ENCODE measurements at places on chromosomes 3 and 15.

DNA sequence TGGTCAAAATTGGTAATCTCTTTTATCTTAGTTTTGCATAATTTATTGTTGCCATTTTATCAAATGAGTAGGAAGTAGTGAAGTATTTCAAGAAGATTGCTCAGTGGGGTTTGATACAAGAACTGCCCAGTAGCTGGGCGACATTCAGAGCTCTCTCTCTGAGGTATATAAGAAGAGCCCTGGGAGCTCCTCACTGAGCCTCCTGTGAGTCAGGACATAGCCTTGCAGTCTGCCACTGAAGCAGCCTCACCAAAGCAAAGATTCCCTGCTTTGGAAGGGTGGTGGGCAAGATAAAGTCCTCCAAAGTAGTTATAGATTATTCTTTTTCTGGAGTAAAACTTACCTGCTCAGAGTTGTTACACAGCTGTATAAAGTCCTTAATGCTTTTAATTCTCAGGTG lies 26.1 kb downstream of the SKIL start:
- no peak for DNase-seq

DNA sequence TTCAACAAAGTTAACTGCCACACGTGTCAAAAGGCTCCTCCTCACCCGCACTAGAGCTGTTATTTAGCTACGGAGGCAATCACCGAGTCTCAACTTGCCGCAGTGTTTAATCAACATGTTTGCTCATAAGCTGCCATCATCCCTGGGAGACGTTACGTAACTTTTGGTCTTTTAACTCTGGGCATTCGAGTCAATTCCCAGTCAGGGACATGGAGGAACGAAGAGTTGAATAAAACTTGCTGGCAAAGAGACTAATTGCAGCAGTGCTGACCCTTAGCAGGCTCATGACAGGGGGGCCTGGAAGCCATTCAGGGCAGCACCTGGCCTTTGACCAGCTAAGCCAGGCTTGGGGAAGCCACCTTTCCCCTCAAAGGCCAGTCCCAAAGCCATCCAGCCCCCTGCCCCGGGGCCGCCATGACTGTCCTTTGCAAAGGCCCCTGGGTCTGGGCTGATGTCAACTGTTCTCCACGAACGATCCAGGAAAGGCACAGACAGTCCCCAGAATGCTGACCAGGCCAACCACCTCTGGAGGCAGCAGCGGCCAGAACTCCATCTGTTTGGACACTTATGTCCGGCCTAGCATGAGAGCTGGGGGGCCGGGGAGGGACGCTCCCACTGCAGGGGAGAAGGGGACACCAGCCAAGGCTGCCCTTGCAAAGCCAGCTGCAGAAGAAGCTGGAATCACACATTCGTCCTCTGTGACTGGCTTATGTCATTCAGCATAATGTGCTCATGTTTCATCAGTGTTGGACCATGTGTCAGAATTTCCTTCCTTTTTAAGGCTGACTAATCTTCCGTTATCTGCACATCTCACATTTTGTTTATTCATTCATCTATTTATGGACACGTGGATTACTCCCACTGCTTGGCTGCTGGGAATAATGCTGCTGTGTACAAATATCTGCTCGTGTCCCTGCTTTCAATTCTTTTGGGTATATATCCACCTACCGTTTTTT lies 43.7 kb downstream of the PCSK6 start:
- peak; percentile 72 for DNase-seq

DNA sequence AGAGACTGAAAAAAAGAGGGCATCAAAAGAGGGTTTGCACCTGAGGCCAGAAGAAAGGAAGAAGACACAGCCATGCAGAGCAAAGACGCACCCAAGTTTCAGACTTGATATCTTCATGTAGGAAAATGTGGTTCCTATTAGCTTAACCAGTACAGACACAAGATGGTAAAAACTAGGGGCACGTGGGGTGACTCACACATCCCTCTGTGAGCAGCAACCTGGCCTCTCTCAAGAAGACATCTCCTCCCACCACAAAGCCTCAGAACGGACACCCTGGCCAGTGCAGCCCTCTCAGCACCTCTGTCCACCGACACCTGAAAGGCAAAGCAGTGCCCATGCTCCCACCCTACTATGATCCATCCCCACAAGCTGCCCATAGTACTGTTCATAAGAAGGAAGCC lies 33.3 kb downstream of the GLB1 start:
- DNase-seq, result no peak

- DNase-seq, result peak; percentile 72
Measured at GRCh38 chr3:71875461-71875947, 90.6 kb upstream of the PROK2 start.

- no peak for DNase-seq
Measured at GRCh38 chr15:100295939-100296565, 45.7 kb downstream of the ADAMTS17 start.

DNA sequence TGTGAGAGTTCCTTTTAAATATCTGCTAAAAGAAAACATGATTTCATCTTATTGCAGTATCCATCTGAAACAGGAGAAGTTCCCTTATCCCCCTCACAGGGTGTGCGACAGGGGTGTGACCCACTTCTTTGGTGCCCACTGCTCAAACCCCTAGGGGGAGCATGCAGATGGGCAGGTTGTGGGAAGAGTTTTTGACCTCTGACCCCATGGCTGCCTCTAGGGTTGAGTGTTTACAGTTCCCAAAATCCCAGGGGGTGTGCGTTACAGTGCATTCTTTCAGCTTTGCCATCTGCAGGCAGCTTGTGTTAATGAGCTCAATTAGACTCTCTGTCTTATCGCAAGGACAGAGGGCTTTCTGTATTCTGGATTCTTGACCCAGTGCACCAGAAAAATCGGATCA lies 443.2 kb upstream of the FRG2C start:
- no peak for DNase-seq

DNA sequence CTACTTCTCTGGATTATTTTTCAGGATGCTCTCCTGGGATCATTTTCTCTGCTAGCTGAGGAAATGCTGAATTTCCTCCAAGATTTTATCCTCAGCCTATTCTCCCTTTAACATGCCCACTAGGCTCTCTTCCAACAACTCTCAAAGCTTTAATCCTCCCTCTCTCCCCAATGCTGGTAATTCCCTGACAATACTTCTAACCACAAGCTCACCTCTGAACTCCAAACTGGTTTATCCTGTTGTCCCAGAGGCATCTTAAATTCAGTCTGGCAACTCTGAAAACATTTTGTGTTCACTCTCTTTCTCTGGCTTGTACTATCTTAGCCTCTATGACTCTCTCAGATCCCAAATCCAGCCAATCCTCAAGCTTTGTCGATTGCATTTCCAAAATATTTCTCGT lies 490.3 kb downstream of the MECOM start:
- DNase-seq, result no peak

GRCh38 chr3:71057526-71057894 lies 526.0 kb downstream of the FOXP1 start:
- no peak for DNase-seq

DNA sequence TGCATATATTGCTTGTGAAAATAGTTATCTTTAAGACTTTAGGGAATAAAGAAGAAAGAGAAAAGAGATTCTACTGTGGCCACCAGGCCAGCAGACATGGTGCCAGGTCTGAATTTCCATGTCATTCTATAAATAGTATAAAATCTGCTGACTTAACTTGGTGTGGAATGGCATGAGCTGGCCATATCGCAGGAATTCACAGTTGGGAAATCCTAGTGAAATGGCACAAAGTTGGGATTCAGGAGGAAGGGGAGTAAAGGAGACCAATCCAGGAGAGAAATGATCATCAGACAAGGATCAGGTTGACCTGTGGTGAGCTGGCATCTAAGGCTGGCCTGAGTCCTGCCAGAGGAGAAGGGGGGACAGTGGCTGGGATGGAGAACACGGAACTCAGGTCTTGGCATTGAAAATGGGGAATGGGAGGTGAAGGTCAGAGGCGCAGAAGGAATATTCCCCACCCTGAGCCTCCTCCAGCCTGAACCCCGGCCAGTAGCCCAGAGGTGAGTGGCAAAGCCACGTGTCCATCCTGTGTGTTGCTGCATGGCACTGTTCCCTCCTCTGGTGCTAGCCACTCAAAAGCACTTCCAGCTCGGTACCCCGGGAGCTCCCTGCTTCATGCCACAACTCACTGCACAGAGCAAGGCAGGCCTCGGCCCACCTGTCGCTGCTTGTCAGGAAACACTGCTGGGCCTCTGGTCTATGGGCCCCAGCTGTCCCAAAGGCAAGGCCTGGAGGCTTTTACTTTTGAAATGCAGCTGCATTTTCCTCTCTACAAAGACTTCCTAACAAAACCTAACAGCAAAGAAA lies 51.4 kb downstream of the SSUH2 start:
- no peak for DNase-seq

DNA sequence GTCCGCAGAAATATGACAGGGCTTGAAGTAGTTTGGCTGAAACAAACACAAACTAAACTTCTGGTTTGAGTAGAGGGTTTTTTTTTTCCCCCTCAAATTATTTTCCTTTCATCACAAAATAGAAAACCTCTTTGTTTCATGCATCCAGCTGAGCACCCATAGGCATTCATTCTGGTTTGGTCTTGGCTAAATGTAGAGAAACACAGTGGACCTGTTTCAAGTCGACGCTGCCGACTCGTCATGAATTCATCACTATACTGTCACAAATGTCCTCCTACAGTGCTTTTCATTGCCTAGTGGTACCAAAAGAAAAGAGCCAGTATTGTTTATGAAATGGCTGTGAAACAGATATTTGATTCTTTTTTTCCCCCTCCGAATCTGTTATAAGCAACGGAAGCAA lies 52.4 kb upstream of the GYG1 start:
- DNase-seq, result no peak

DNA sequence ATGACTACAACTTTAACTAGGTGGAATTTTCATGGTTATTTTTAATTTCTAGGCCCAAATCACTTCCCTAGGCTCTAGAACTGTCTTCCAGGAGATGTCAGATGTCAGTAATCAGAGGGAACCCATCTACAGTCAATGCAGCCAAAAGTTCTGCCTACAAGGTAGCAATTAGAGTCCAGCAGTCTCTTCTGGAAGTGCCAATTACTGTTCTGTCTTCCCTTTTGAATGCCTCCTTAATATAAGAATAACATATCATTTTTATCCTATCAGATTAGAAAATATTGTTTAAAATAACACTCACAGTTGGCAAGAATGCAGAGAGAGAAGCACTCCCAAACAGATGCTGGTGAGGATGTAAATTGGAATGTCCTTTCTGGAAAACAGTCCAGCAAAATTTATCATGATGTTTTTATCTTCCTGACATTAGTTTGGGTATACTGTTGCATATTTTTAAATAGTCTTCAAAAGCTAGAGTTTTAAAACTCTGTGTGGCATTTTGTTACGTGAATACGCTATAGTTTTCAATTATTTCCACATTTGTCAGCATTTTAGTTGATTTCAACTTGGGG lies 543.7 kb downstream of the FHIT start:
- DNase-seq, result no peak

DNA sequence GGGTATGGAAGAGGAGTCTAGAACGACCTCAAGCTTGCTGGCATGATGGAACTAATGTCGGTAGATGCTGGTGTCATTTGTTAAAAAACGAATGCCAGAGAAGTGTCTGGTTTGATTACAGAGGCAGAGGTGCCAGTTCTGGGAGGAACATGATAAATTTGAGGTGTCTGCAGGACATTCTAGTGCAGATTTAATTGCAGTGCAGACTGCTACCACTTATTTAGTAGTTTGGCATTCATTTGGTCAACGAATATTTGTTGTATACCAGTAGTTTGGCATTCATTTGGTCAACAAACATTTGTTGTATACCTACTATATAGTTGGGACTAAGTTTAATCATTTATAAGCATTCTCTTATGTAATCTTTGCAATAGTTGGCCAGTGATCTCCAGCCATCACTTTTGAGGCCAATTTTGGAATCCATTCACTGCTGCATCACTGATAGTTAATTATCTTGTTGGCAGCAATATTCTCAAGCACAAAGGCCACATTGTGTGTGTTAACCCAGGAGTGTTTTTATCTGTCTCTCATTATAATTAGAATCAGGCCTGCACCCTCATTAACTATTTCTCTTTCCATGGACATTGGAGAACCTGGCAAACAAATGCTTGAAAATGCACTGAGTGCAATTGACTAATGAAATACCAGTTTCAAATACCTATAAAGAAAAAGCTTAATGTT lies 19.5 kb upstream of the TGFBR2 start:
- no peak for DNase-seq

GRCh38 chr3:2096216-2096615 lies 2.5 kb upstream of the CNTN4 start:
- no peak for DNase-seq

- no peak for DNase-seq
Measured at GRCh38 chr3:165545059-165545458, 292.2 kb downstream of the BCHE start.

DNA sequence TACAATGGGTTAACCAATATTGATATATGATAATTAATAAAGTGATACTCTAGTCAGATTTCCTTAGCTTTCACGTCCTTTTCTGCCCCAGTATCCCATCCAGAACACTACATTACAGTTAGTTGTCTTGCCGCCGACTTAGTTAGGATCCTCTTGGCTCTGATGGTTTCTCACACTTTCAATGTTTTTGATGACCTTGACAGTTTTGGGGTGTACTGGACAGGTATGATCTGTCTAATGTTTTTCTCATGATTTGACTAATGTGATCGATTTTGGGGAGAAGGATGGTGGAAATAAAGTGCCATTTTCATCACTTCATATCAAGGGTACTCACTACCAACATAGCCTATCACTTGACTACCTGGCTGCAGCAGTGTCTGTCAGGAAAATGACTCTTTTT lies 245.0 kb upstream of the TMC3 start:
- no peak for DNase-seq

- no peak for DNase-seq
Measured at GRCh38 chr3:171427771-171428320, 32.4 kb downstream of the TNIK start.

DNA sequence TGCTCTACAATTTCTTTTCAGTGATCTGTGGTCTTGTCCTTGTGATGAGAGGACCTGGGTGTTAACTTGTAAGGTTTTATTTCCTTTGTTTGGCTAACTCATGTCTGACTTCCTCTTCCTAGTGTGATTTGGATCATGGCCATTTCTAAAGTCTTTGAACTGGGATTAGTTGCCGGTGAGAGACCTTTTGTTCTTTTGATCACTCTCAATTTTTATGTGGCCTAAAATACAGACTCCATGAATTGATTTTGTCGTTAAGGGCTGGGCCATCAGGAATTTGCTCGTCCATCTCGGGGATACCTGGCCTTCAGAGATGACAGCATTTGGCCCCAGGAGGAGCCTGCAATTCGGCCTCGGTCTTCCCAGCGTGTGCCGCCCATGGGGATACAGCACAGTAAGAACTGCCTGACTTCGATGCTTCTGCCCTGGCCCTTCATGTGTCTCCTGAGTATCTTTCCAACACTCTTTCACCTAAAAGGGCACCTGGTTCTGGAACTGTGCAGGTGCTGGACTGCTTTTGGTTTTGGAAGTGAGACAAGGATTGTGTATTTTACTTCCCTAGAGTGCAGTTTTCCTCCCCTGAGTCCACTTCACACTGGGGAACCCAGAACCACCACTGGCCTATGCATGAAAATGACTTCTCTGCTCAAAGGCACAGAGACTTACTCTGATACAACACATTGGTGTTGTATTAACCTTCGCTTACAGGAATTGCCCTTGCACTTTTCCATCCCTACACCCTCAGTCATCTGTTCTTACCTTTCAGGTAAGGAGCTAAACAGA lies 13.1 kb upstream of the LRRC2 start:
- DNase-seq, result no peak

Data from heart right ventricle (tissue), 16 donors.